Caki2 (cell line): ENCODE measurements at places on chromosomes 16 and 17.

- no peak for DNase-seq
Observed at GRCh38 chr16:79449900-79450299, 150.6 kb downstream of the MAF start.

DNA sequence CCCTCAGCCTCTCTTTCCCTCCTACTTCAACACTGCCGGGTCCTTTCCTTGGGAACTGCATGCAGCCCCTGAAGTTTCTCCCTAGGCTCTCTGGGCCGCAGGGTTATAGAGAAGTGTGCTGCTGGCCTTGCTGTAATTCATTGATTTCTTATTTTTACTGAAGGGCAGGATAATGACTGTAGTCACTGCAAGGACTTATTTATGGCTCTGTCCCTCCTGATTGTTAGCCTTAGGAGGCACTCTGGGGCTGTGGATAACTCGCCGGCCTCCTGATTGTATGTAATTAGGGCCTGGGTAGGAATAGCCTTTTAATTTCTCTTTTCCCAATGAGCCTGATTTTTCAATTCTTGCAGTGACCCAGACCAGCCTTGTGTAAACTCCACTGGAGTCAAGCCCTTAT is 138.3 kb upstream of the CDH13 start:
- no peak for DNase-seq

DNA sequence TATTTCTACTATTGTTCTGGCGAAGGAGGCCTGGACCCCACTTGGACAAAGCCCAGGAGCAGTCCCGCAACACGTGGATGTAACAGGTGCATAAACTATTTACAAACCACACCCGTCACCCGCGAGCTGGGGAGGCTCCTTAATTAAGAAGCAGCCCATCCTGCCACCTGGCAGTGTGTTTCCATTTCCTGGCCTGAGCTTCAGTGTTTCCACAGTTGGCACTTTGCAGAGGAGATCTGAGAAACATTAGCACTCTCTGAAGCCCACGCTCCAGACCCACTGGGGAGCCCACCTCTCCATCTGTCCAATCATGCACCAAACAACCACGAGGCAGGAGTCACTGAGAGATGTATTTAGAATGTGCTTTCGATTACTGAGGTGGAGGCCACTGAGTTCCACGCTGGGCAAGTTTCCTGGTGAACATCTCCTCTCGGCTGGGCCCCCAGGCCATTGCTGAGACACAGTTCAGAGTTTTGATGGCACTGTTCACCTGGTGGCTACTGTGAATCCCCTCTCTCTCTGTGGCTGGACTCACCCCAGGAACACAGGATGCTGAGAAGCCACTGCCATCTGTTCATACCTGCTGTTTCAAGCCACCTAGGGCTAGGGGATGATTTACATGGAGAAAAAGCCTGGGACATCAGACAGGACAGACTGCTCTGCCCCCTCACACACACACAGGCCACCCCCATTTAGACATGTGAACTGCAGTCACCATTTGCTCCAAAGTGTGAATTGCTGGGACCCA is 129.1 kb downstream of the AIPL1 start:
- DNase-seq = no peak

DNA sequence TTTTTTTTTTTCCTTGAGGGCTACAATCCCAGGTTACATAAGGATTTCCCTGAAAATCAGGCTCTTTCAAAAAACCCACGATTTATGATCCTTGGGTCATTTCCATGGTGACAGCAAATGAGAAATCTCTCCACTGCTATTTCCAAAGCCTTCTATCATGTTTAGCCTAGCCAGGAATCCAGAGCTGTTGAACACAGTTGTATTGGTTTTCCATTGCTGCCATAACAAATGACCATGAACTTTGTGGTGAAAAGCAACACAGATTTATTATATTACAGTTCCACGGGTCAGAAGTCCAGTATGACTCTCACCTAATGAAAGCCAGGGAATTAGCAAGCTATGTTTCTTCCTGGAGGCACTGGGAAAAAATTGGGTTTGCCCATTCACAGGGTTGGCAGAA is 106.6 kb downstream of the MAF start:
- DNase-seq = no peak
